Smooth muscle cell of the umbilical artery (primary cell): ENCODE measurements at places on chromosomes 12 and 14. TPM values are rescaled to one million over a fixed set of nuclear protein-coding genes. Genes with fewer than 3 reads are reported as not detected.

SERPINA3 gene
- total RNA-seq, result 4.6 and 38.6 TPM in 2 replicates

GRIP1 gene
- 1.5 and 3.6 TPM in 2 replicates for total RNA-seq

FAM181A gene
- total RNA-seq, result not detected in 2 replicates

EP400 gene
- 10.1 and 22.8 TPM in 2 replicates for total RNA-seq

CACNA2D4 gene
- total RNA-seq, result not detected in 2 replicates
